ENCODE measurements at places on chromosomes 1 and 21.
A peak's percentile ranks its signal among the peaks of the same experiment; 100 is the strongest.

DNA sequence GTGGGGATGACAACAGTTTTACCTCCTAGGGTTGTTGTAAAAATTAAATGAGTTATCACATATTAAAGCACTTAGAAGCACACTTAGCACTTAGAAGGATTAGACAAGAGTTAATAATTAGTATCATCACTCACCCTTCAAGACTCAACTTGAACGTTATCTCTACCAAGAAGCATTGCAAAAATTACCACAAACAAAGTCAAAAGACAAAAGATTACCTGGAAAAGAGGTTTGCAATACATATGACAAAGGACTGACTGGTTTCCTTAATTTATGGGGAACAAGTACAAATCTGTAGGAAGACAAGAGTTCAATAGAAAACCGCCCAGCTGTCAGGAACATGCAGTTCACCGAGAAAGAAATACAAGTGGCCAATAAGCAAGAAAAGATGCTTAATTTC is 93.3 kb upstream of the ATP1A1 start:
- no peak for DNase-seq

- no peak for DNase-seq
These were observed 28.9 kb upstream of the FMOD start for GRCh38 chr1:203379825-203380224.

GRCh38 chr1:91490501-91490900 is 10.2 kb upstream of the CDC7 start:
- DNase-seq = no peak

DNA sequence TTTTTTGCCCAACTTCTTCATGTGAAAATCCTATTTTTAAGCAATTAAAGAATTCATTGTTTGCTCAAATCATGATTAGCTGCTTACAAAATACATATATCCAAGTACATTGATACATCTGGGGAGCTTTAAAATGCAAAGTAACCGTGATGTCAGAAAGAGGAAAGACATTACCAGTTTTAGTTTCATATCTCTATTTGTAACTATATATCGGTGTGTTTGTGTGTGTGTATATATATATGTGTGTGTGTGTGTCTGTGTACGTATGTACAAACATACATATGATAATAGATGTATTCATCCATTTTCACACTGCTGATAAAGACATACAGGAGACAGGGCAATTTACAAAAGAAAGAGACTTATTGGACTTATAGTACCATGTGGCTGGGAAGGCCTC is 310.1 kb downstream of the DPYD start:
- no peak for DNase-seq

DNA sequence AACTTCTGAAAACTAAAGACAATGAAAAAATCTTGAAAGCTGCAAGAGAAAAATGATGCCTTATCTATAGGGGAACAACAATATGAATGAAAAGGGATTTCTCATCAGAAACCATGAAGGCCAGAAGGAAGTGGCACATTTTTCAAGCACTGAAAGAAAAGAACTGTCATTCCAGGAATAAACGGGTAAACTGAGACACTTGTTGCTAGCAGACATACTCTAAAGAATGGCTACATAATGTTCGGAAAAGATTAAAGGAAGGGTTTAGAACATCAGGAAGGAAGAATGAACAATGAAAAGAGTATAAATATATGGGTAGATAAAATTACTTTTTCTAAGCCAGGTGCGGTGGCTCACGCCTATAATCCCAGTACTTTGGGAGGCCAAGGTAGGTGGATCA is 14.5 kb downstream of the RBBP5 start:
- DNase-seq = no peak

- DNase-seq = peak; percentile 91
These were observed 36.6 kb upstream of the HMGN1 start for GRCh38 chr21:39385299-39386145.

- DNase-seq = no peak
These were observed 46.8 kb downstream of the TRIM11 start for GRCh38 chr1:228359613-228360532.

- DNase-seq = no peak
These were observed 29.4 kb downstream of the MIER1 start for GRCh38 chr1:66954208-66954607.
